ENCODE measurements at places on chromosomes 11 and 22. TPM values are rescaled to one million over a fixed set of nuclear protein-coding genes. Genes with fewer than 3 reads are reported as not detected.

KCNJ4 gene
- not detected for total RNA-seq

HSPB2 gene
- total RNA-seq, result not detected

ANKK1 gene
- total RNA-seq, result 0.26 TPM

TRIM48 gene
- not detected for total RNA-seq

KCNE3 gene
- 0.13 TPM for total RNA-seq

OSBPL5 gene
- 17.5 TPM for total RNA-seq

OR5B21 gene
- not detected for total RNA-seq

APOA5 gene
- not detected for total RNA-seq

CPT1B gene
- 3.4 TPM for total RNA-seq

TRPM5 gene
- total RNA-seq, result not detected

GGT5 gene
- total RNA-seq, result not detected

PATE4 gene
- total RNA-seq, result not detected

CDC42BPG gene
- total RNA-seq, result 16.6 TPM

A4GALT gene
- total RNA-seq, result 15.5 TPM

HIC2 gene
- total RNA-seq, result 3.2 TPM

SMC1B gene
- not detected for total RNA-seq

MS4A10 gene
- not detected for total RNA-seq

PATE2 gene
- total RNA-seq, result not detected

IFITM10 gene
- total RNA-seq, result 2.4 TPM

MUC2 gene
- not detected for total RNA-seq

SNX32 gene
- under 0.01 TPM for total RNA-seq

PLAAT5 gene
- not detected for total RNA-seq

TCN2 gene
- 3.7 TPM for total RNA-seq

ZNF70 gene
- 1.3 TPM for total RNA-seq

LMO1 gene
- not detected for total RNA-seq

JAML gene
- not detected for total RNA-seq

EHBP1L1 gene
- 31.6 TPM for total RNA-seq

BATF2 gene
- under 0.01 TPM for total RNA-seq

MMP7 gene
- not detected for total RNA-seq

FZD4 gene
- 0.38 TPM for total RNA-seq

SLC22A6 gene
- not detected for total RNA-seq

SLC17A6 gene
- not detected for total RNA-seq

OR4C46 gene
- not detected for total RNA-seq

OR52I2 gene
- total RNA-seq, result not detected

GP1BB gene
- total RNA-seq, result 0.90 TPM

FGF3 gene
- not detected for total RNA-seq

RFPL1 gene
- not detected for total RNA-seq

MAPK8IP2 gene
- total RNA-seq, result 0.53 TPM

MS4A4A gene
- not detected for total RNA-seq

MOV10L1 gene
- total RNA-seq, result 0.26 TPM

MUC6 gene
- not detected for total RNA-seq

NELL1 gene
- not detected for total RNA-seq

TSPAN32 gene
- total RNA-seq, result not detected

FOXRED2 gene
- 2.0 TPM for total RNA-seq

SSRP1 gene
- total RNA-seq, result 100 TPM

PGA3 gene
- total RNA-seq, result not detected

CRYAB gene
- total RNA-seq, result not detected

YDJC gene
- total RNA-seq, result 67.9 TPM

OR5M10 gene
- not detected for total RNA-seq

MOGAT2 gene
- total RNA-seq, result not detected

DERL3 gene
- total RNA-seq, result 0.26 TPM

DDIAS gene
- total RNA-seq, result 0.26 TPM

H19 gene
- 59.4 TPM for total RNA-seq

C11orf24 gene
- total RNA-seq, result 18.3 TPM

OTOG gene
- total RNA-seq, result not detected

WNT7B gene
- 23.9 TPM for total RNA-seq

ADM2 gene
- 3.7 TPM for total RNA-seq

ARHGAP32 gene
- 50.8 TPM for total RNA-seq

MMP3 gene
- total RNA-seq, result 0.26 TPM

DDI1 gene
- not detected for total RNA-seq
